ENCODE measurements at places on chromosomes 5 and 9.

DNA sequence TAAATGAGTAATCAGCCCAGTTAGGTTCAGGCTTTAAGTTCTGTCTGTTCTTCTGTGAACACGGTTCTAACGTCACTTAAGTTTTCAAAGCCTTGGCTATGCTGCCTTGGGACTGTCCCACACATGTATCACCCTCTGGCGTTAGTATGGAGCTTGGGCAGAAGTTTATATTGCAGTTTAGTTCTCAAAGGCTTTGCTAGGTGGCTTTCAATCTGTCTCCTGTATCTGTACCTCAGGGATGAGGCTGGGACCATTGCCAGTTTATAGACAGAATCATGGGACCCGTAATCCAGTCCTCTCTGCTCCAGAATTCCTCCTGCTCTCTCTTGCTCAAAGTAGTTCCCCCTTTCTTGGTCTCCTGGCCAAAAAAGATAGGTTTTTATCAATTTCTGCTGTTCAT, 12.1 kb downstream of the C9orf40 start:
- no peak for DNase-seq

GRCh38 chr5:139561655-139562451, 714 bp downstream of the UBE2D2 start:
- DNase-seq = peak; percentile 35

DNA sequence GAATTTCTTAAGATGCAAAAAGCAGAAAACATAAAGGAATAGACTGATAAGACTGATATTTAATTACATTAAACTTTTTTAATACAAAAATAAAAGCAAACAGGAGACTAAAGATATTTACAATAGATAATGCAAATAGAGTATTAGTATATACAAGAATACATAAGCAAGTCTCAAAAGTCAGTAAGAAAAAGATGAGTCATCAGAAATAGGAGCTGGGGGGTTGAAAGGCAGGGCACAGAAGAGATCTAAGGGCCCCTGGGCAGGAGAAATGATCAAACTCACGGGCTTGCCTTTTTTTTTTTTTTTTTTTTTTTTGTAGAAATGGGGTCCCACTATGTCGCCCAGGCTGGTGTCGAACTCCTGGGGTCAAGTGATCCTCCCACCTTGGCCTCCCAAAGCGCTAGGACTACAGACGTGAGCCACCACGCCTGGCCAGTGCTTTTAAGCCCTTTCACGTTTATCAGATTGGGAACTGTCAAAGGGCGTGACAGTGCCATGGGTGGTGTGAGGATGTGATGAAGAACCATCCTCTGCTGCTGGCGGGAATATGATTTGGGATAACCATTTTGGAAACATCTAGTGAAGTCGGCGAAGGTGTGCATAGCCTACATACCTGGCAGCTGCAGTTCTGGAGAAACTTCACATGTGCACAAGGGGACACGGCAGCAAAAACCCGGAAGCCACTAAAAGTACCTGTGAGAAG, 126.1 kb downstream of the CACNA1B start:
- no peak for DNase-seq

DNA sequence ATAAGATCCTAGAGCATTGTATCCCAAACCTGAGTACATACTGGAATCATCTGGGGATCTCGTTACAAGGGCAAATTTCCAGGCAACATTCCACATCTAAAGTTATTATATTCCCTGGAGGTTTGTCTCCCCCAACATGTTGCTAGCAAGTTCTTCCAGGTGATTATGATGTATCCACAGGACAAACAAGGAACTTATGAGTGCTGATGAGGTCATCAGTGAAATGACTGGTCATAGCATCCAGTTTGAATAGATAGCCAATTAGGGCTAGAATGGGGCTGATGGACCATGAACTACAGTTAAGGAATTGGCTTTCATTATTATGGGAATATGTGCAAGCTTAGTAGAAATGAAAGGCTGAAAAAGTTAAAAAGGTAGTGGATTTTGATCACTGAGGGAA, 115.2 kb downstream of the CWC27 start:
- DNase-seq = no peak

GRCh38 chr9:95023217-95024003, 294.1 kb downstream of the FANCC start:
- no peak for DNase-seq

GRCh38 chr9:89953824-89954615, 349.2 kb downstream of the GADD45G start:
- DNase-seq = no peak

- DNase-seq = no peak
Measured at GRCh38 chr5:168844016-168844921, 265.1 kb upstream of the PANK3 start.

GRCh38 chr9:78828521-78828920, 531.6 kb downstream of the PSAT1 start:
- no peak for DNase-seq

GRCh38 chr9:27293996-27294395, 3.0 kb downstream of the EQTN start:
- no peak for DNase-seq

DNA sequence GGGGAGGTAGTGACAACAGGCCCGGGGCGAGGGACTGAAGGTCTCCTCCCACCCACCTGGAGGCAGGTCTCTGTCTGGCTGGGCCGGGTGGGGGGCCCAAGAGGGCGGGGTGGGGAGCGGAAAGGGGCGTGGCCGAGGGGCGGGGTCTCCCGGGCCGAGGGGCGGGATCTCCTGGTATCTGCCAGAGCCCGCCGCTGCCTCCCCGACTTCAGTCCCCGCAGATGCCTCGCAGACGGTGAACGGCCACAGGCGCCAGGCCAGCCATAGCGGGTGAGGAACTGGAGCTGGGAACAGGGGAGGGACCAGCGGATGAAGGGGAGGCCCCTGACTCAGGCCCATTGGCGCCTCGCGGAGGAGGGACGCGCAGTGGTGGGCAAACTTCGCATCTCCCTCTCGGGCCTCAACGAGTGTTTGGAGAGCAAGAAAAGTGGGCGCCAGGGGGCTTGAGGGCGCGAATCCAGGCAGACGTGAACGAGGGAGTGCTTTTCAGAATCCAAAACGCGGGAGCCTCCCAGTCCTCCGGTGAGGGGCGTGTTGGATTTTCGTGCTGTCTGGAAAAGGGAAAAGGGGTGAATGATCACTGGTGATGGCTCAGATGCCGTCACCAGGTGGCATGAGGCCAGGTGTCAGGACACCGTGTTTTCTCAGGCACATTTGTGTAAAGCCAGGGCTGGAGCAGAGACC, at the start of gene ADGRD2:
Gene ADGRD2, plus strand, starts transcription at position 211 of the 684 bp plus-strand sequence. CDS start 1,216 bp downstream, outside the sequence.
- no peak for DNase-seq

DNA sequence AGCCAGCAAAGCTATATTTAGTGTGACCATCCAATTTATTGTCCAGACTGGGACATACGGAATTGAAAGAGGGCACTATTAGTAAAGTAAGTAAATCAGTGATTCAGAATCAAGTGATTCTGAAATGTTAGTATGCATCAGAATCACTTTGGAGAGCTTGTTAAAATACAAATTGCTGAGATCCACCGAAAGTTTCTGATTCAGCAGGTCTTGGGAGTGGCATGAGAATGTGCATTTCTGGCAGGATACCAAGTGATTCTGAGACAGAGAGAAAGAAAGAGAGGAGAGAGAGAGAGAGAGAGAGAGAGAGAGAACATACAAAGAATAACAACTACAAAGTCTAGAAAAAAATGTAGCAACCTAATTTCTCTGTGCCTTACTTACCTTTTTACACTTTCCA, 65.4 kb upstream of the ASTN2 start:
- DNase-seq = no peak

- no peak for DNase-seq
Measured at GRCh38 chr5:109192555-109193281, 217.1 kb downstream of the PJA2 start.

GRCh38 chr5:95810305-95811125, 12.0 kb downstream of the GLRX start:
- no peak for DNase-seq

- no peak for DNase-seq
Measured at GRCh38 chr5:7363067-7363677, 32.8 kb upstream of the ADCY2 start.

DNA sequence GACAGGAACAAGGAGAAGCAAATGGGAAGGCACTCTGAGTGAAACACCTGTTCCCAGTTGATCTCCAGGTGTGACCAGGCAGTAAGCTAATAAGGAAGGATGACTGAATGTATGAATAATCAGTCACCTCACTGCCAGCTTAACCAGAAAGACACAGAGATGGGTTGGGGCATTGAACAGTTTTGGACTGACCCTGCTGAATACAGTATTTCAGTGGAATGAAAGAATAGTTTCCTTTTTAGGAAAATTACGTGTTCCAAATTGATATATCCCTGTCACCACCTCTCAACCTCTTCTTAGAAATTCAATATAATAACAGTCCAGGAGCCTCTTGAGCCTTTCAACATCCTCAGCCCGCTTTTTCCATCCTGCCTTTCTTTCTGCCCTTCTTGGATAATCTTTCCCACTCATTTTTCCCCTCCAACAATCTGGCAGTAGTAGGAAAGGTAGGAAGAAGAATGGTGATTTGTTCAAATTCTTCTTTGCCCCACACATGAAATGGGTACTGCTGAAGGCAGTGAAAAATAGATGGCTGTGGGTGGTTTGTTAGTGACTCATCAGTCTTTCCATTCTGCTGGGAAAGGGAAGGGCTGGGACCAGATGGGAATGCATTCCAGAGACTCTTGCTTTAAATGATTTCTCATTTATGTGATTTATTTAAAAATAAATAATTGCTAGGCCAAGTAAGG, 117.9 kb downstream of the ZSWIM6 start:
- DNase-seq = no peak

DNA sequence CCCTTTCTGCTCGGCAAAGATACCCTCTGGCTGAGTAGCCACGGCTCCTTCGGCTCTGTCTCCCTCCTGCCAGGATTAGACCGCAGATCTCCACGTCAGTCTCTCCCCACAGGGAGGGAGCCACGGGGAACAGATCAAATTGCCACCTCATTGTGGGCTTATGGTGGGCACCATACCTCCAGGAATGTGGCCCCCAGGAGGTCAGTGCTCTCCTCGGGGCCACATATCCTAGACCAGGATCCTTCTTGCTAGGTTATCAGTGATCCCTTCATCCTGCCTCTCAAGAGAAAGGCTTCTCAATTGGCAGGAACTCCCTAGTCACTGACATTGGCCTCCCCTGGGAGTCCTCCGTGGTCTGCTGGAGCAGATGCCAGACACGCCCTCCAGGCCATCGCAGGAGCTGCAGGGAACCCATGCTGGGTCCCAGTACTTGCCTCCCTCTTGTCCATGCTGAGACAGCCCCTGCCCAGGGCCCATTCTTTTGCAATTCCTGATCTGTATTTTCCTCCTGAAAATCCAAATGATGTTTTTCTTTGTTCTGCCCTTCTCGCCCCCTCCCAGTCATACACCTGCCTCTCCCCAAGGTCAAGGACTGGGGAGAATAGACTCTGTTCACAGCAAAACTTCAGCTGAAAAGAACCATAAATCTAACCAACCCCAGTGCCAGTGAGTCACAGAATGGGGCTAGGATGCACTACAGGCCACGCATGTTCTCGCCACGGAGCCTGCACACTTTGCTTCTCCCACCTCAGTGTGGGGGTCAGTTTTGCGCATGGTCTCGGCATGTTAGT, 31.6 kb upstream of the ENHO start:
- DNase-seq = no peak

GRCh38 chr5:1366514-1366913, 21.6 kb upstream of the CLPTM1L start:
- no peak for DNase-seq

DNA sequence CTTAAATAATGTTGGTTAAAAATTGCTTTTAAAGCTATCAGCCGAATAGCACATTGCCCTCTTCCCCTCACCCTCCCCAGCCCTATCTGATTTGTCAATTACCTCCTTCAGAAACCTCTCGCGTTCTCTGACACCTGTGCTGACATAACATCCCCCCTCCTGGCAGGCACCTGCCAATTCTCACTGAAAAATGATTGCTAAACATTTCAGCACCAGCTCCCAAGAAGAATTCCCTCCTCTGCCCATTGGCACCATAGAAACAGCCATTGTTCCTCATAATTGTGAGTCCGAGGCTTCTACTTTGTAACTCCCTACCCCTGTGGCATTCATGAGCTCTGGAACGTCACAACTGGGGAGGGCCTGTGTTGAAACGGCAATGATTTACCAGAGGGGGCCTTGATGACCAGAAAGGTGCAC, 20.2 kb downstream of the CDH6 start:
- DNase-seq = no peak

GRCh38 chr5:158911693-158912363, 187.9 kb downstream of the EBF1 start:
- DNase-seq = no peak

GRCh38 chr9:100101608-100102007, 2.6 kb downstream of the INVS start:
- DNase-seq = no peak

GRCh38 chr9:137589441-137590122, 730 bp downstream of the ZMYND19 start:
- DNase-seq = no peak

- DNase-seq = no peak
Measured at GRCh38 chr5:64612344-64612961, 77.8 kb upstream of the SHISAL2B start.

- peak; percentile 75 for DNase-seq
Measured at GRCh38 chr9:136400038-136400834, at the start of gene SNAPC4. Gene SNAPC4 (minus strand): TSS chr9:136400170. CDS start chr9:136398428, 1,742 bp downstream.

- no peak for DNase-seq
Measured at GRCh38 chr9:101586651-101587050, 8.1 kb downstream of the PPP3R2 start.

- no peak for DNase-seq
Measured at GRCh38 chr9:81898851-81899250, 29.4 kb upstream of the SPATA31D4 start.
